ENCODE measurements at places on chromosomes 11 and 22.

DNA sequence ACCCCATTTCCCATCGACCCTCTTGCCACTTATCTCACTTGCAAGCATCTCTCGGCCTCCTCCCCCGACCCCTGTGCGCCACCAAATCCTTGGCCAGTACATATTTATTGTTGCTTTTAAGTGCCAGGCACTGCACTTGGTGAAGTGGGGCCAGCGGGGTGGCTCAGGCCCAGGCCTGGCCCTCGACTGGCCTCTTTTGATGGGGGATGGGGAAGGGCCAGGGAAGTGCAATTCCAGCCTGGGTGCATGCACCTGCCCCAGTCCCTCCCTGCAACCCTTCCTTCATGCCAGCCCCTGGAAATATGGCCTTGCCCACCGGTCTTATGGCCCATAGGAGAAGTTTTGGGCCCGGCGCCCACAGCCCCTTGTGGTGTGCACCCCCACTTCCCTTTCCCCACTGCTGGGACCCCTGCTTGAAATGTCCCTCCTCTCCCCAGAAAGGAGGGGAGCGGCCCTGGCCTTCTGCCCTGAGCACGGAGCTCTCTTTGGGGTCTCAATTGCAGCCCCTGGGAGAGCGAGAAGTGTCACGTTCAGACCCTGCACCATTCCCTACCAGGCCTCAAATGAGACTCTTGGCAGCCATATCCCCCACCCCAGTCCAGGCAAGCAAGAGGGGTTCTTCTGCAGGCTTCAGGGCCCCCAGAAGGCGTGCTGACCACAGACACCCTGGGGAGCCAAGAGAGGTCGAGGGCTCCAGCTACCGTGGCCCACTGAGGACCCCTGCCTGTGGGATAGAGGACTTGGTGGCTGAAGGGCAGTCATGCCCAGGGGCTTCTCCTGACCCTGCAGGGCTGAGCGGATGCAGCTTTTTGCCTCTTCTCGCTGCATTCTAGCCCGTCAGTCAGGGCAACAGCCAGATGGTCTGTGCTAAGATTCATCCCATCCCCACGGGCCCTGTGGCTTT lies 961 bp downstream of the SUSD2 start:
- no peak for DNase-seq

GRCh38 chr11:82807646-82808045 lies 74.0 kb upstream of the FAM181B start:
- DNase-seq, result no peak

DNA sequence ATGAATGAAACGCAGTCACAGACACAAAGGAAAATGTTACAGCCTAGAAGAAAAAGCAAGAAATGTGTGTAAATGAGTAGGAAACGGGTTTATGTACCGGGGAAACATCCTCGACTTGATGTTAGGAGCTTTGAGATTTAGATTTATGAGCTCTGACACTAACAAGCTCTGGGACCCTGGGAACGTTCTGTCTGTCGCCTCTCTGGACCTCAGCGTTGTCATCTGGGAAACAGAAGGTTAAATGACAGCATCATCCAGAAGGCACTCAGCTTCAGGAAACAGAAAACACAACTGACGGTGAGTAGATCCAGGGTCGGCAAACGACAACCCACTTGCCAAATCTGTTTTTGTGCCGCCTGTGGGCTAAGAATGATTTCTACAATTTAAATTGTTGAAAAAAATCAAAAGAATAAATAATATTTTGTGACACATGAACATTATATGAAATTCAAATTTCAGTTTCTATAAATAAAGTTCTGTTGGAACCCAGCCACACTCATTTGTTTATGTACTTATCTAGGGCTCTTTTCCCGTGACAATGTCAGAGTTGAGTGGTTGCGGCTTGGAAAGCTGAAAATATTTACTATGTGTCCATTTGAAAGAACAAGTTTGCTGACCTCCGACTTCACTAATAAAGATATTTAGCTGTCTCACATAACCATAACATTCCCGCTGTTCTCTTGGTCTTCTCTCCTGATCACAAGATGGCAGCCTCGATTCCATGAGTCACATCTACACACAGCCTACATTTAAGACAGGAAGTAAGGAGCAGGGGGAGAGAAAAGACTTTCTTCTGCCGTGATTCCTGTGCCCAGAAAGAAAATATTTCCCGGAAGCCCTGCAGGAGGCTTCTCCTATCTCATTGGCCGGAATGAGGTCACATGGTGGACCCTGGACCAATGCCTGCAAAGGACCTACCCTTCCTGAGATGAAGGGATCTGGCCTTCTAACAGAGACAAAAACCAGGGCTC lies 47.1 kb upstream of the SYT13 start:
- DNase-seq, result no peak

- DNase-seq, result no peak
Measured at GRCh38 chr11:74519710-74520109, 26.2 kb upstream of the LIPT2 start.

DNA sequence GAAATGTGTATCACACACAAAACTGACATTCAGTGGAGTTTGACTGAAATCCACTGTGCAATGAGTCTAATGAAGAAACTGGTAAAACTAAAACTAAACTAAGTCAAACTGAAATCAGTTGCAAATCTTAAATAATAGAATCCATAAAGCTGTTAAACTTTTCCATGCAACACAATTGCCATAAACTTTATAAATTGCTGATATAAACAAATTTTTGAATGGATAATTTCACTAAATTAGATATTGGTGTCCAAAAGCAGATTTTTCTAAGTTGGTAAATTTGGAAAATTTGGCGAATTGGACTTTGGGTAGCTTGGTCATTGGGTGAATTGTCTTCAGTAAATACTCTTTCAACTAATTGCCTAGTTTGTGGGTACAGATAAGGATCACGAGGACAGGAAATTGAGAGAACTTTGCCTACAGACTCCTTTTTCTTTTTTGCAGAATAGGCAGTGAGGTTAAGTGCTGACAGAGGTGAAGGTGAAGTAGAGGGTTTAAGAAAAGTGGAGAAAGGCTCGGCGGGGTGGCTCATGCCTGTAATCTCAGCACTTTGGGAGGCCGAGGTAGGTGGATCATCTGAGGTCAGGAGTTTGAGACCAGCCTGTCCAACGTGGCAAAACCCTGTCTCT lies 12.8 kb downstream of the MRPL17 start:
- DNase-seq, result no peak

GRCh38 chr11:86152006-86152862 lies 83.3 kb upstream of the PICALM start:
- no peak for DNase-seq

DNA sequence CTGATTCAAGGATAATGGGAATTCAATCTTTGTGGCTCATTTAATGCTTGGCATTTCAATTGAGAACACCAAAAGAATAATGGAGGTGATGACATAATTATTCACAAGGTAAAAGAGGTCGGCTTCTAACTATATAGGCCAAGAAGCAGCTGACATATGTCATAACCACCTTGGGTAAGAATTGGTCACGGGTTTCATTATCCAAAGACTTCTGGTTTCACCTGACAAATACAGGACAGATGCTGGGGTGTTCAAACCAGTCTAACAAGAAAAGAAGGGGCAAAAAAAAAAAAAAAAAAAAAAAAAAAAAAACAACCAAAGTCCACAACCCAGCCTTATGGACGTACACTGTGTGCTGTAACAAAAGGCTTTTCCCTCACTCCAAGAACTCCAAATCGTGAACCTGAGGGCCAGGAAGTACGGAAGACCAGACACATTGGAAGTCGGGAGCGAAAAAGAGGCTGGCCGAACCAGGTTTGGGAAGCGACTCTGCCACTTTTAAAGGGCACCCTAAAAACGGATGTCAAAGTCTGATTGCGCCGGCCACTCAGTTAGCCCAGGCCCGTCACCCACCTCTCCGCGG lies 385 bp downstream of the HARBI1 start:
- no peak for DNase-seq

GRCh38 chr11:69364921-69365320 lies 71.0 kb downstream of the MYEOV start:
- no peak for DNase-seq

DNA sequence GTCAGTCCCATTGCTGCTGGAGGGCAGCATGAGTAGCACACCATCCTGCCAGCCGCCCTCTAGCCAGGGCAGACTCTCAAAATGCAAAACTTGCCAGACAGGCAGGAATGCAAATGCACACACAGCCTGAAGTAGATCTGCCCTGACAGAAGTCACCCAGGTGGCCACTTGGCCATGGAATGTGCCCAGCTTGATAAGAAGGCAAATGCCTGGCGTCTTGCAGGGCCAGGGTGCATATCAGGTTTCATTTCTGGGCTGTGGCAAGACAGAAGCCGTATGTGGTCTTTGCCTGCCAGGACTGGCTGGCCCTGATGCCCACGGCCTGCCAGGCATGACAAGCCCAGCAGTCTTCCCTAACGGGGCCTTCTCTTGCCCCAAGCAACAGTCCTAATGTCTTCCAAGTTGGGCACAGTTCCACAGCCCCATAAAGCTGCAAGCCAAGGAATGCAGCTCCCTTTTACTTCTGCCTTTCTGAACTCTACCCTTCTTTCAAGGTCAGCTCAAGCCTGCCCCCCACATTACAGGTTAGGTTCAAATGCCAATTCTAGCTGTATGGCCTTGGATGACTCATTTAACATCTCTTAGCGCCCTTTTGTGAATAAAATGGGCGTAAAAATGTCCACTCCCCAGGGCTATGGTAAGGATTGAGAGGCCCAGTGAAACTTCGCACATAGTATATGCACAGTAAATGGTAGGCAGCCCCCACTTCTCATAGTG lies 29.7 kb downstream of the POU2AF3 start:
- no peak for DNase-seq
